ENCODE measurements at places on chromosomes 7 and 10.

- no peak for DNase-seq
Measured at GRCh38 chr10:45592432-45592831, 80.1 kb downstream of the ZFAND4 start.

DNA sequence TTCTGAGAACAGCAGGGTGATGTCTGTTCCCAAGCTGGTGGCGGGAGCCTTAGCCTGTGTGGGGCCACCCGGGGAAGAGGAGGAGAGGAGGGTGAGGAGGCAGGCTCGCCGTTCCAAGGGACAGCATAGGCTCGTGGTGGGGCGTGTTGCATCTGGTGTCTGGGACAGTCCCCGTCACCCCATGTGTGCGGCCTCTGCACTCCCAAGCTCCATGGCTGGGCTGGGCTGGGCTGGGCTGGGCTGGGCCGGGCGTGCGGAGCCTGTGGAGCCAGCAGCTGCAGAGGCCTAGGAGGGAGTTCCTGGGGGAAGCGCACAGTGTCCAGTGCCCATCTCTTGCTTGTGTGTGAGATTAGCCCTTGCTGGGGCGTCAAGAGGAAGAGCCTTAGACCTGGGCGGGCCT lies 20.9 kb upstream of the TTYH3 start:
- no peak for DNase-seq

DNA sequence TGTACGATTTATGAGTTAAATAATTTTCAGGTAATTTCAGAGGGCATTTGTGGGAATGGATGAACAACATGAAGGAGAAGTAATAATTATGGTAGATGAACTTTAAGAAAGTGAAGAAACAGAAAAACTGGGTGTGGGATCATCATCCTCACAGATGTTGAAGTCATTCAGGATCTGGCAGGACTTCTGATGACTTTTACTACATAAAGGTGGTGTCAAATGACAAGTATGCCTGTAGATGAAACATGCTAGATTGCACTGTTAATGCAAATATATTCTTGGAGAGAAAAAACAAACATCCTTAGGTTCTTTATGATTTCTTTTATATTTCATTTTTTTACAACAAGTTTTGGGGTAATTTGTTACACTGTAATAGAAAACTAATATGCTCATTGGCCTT lies 230.2 kb downstream of the PCLO start:
- no peak for DNase-seq

DNA sequence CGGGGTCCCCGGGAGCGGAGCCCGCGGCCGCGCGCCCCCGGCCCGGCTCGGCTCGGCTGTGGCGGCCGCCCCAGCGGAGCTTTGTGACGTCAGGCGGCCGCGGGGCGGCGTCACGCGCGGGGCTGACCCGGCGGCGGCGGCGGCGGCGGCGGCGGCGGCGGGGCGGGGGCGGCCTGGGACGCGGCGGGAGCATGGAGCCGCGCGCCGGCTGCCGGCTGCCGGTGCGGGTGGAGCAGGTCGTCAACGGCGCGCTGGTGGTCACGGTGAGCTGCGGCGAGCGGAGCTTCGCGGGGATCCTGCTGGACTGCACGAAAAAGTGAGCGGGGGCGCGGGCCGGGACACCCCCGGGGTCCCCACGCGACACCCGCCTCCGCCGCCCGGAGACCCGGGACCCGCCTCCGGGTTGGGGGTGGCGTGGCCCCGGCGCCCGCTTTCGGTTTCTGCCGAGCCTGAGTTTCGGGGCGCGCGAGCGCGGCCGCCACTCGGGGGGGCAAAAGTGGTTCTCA lies at the start of gene PWWP2B:
Gene PWWP2B, plus strand, starts transcription at position 165 of the 506 bp plus-strand sequence. Its CDS starts 27 bp downstream, at position 192.
- no peak for DNase-seq

DNA sequence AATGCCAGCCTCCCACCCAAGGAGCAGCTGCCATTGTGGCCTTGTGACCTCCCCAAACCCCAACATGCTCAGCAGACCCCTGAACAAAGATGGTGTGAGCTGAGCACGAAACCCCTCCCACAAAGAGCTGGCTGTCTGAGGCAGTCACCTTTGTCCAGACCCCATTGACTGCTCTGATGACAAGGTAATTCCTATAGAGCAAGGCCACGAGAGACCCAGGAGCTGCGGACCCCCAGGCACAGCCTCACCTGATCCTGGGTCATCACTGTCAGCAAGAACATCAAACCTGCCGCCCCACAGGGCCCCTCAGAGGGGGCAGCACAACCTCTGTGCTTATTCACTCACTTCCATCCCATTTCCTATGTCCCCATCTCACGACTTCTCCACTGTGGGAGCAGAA lies 102.6 kb downstream of the CPXM2 start:
- no peak for DNase-seq
